ENCODE measurements at places on chromosomes 7 and 10. TPM values are rescaled to one million over a fixed set of nuclear protein-coding genes. Genes with fewer than 3 reads are reported as not detected.

The TMEM26 gene
- total RNA-seq = 0.35 TPM

The CDK1 gene
- total RNA-seq = 0.12 TPM

The NPY gene
- total RNA-seq = not detected

The DDC gene
- not detected for total RNA-seq

The SPDYE8 gene
- total RNA-seq = not detected

The ZNF503 gene
- 1.6 TPM for total RNA-seq

The SP8 gene
- not detected for total RNA-seq

The OR13A1 gene
- total RNA-seq = not detected

The VGF gene
- total RNA-seq = not detected

The ZNF107 gene
- 1.2 TPM for total RNA-seq

The CYP3A4 gene
- not detected for total RNA-seq

The PILRA gene
- total RNA-seq = 0.82 TPM

The ACHE gene
- total RNA-seq = not detected

The DNAH11 gene
- 0.59 TPM for total RNA-seq

The STAMBPL1 gene
- 8.3 TPM for total RNA-seq

The CHST15 gene
- total RNA-seq = 13.0 TPM

The EIF5AL1 gene
- total RNA-seq = 0.35 TPM

The ADRA2A gene
- total RNA-seq = 2.9 TPM

The PDE6C gene
- not detected for total RNA-seq

The TMEM196 gene
- not detected for total RNA-seq

The TET1 gene
- 1.4 TPM for total RNA-seq

The TRPV5 gene
- not detected for total RNA-seq

The OR9A2 gene
- total RNA-seq = 0.12 TPM

The SFR1 gene
- 1.2 TPM for total RNA-seq

The GNAT3 gene
- not detected for total RNA-seq

The CADPS2 gene
- 20.7 TPM for total RNA-seq

The GPC2 gene
- 1.4 TPM for total RNA-seq

The AKR1C3 gene
- 308 TPM for total RNA-seq

The EN2 gene
- total RNA-seq = under 0.01 TPM

The ZPBP gene
- total RNA-seq = not detected

The CYP2C8 gene
- total RNA-seq = not detected

The PTN gene
- 9.3 TPM for total RNA-seq

The CPA4 gene
- total RNA-seq = 52.9 TPM

The CPVL gene
- total RNA-seq = 1.9 TPM
